Glomerular endothelial cell (primary cell): ENCODE measurements at places on chromosomes 3 and 15. TPM values are rescaled to one million over a fixed set of nuclear protein-coding genes. Genes with fewer than 3 reads are reported as not detected.

RTP1 gene
- total RNA-seq, result not detected in 2 replicates

SYNM gene
- total RNA-seq, result 8.3 and 8.7 TPM in 2 replicates

PLA2G4F gene
- total RNA-seq, result not detected in 2 replicates

CHRNA3 gene
- total RNA-seq, result not detected in 2 replicates
